Melanocyte of skin (primary cell): ENCODE measurements at places on chromosomes 7 and 10. TPM values are rescaled to one million over a fixed set of nuclear protein-coding genes. Genes with fewer than 3 reads are reported as not detected.

The FKBP9 gene
- total RNA-seq: 134 and 169 TPM in 2 replicates

The WDR11 gene
- total RNA-seq: 62.3 and 82.1 TPM in 2 replicates

The NKX2-3 gene
- total RNA-seq: not detected in 2 replicates

The MYL7 gene
- total RNA-seq: not detected in 2 replicates
